ENCODE measurements at places on chromosomes 16 and 17.

GRCh38 chr16:64240586-64240985, 881.3 kb downstream of the CDH11 start:
- no peak for DNase-seq

DNA sequence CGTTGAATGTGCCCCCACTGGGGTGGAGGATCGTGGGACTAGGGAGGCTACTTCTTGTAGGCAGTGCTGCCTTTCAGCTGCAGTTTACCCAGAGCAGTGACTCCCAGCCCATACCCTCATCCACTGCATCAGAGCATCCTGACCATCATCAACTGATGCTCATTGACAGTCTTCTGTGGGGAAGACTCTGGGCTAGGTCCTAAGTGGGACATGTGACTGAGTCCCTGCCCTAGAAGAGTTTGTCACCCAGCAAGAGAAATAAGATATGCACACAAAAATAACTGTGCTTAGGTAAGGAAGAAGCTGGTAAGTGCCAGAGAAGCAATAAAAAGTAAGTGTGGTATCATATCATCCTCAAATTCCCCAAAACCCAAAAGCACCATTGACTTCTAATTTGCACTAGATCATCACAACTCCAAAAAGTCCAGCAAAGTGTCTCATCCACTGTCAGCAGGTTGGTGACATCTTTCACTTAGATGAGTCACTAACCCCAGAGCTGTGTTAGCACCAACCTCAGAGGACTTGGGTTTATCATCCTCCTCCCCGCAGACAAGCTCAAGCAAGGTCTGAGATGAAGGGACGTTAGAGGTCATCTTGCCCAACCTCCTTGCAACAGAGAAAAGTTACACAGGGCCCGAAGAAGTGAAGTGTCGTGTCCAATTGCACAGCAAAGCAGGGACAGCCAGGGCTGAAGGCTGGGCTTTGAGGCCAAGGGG, 99.0 kb downstream of the CCDC182 start:
- no peak for DNase-seq

- DNase-seq: no peak
Observed at GRCh38 chr17:32156656-32157055, 14.4 kb downstream of the RHOT1 start.

DNA sequence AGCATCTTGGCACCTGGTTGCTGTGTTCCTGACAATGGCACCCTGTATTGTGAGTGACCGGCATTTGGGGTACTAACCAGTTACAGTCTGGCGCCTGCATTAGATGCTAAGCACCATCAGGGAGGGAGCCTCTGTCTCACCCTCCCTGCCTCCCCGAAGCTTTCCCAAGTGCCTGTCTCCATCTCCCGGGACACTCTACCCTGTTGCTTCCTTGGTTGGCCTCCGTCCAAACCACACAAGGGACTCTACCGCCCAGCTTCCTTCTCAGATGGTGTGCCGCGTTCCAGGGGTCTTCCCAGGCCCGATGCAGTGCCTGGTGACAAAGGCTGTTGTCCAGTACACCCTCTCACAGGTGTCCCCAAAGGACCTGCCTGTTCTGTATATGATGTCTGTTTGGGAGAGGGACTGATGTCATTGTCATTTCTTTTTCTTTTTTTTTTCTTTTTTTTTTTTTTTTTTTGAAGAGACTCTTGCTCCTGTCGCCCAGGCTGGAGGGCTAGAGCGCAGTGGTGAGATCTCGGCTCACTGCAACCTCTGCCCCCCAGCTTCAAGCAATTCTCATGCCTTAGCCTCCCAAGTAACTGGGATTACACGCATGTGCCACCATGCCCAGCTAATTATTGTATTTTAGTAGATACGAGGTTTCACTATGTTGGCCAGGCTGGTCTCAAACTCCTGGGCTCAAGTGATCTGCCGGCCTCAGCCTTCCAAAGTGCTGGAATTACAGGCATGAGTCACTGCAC, 6.7 kb downstream of the SNN start:
- DNase-seq: no peak

GRCh38 chr17:33523577-33523981, 230.5 kb upstream of the ASIC2 start:
- no peak for DNase-seq

DNA sequence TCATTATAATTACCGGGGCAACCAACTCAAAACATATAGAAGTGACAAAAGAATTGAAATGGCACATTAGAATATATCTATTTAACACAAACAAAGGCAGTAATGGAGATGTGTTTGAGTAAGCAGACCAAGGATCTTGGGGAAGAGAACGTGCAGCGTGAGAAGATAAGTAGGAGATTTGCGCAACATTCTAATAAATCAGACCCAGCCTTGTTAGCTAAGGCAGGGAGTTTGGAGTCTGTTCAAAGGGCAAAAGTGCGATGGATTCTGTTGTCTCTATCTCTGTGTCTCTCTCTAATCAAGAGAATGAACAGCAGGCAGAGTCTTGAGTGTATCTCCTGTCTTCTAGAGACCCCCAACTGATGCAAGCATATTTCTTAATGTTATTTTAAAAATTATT, 55.0 kb upstream of the FA2H start:
- no peak for DNase-seq
